ENCODE measurements at places on chromosomes 5 and 9. TPM values are rescaled to one million over a fixed set of nuclear protein-coding genes. Genes with fewer than 3 reads are reported as not detected.

The NLN gene
- 2.2 TPM for total RNA-seq

The CDH6 gene
- total RNA-seq: 0.75 TPM

The SLC6A7 gene
- total RNA-seq: 19.8 TPM

The FOXD4 gene
- total RNA-seq: 0.27 TPM

The SPARC gene
- 79.2 TPM for total RNA-seq

The ELOVL7 gene
- total RNA-seq: 1.2 TPM

The BTNL3 gene
- total RNA-seq: 146 TPM

The BARX1 gene
- not detected for total RNA-seq

The SPINK13 gene
- not detected for total RNA-seq

All from transverse colon (tissue), 4 donors.